RWPE2 (cell line): ENCODE measurements at places on chromosomes 16 and 17.

DNA sequence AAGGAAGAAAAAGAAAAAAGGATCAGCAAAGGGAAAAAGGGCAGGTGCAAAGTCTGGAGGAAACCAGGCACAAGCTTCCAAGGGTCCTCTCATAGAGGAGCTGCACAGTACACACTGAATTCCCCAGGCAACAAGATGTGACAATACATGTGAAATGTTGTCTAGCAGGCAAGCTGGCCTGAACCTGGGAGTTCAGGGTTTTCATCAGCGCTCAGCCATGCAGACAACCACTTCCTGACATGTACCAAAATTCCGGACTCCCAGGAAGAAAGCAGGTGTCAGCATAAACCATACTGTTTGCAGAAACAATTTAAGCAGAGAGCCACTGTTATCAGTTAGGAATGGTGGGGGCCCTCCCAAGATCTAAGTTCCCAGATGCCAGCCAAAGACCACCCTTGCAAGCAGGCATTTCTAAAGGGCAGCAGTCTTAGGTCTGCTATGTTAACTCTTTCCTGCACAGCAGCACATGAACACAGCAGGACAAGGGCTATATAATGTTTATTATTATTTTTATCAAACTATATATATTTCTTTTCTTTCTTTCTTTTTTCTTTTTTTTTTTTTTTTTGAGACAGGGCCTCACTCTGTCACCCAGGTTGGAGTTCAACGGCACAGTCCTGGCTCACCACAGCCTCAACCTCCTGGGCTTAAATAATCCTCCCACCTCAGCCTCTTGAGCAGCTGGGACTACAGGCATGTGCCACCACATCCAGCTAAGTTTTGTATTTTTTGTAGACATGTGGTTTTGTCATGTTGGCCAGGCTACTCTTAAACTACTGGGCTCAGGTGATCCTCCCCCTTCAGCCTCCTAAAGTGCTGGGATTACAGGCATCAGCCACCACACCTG lies 10.1 kb downstream of the TK2 start:
- no peak for DNase-seq

- DNase-seq: no peak
These were observed 87.8 kb downstream of the ZZEF1 start for GRCh38 chr17:4055014-4055413.

- DNase-seq: no peak
These were observed 14.8 kb downstream of the TERB1 start for GRCh38 chr16:66786551-66786950.

GRCh38 chr17:73148540-73149334 lies 16.1 kb upstream of the SSTR2 start:
- DNase-seq: no peak

DNA sequence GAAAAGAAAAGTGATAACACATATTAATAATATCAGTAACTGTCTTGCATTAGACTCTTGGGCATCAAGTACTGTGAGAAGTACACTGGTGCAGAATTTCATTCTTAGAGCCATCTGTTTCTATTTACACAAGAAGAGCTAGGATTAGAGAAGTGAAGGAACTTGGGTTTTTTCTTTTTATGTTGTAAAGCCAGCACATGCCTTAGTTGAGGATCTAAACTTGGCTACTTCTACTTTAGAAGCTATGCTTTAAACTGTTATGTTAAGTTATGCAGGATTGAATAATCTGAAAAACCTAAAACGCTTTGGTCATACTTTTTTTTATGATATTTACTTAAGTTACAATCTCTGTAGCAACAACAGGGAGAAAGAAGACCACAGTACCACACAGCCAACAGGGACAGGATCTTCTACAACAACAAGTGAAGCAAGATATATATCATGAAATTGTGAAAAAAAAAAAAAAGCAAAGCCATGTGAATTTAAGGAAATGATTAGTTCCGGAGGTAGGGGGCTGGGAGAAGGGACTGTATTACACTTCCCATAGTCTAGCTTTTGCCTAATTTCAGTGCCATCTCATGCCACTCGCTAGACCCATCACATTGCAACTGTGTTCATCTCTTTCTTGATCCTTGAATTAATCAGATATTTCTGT lies 305.1 kb upstream of the GOT2 start:
- DNase-seq: no peak

DNA sequence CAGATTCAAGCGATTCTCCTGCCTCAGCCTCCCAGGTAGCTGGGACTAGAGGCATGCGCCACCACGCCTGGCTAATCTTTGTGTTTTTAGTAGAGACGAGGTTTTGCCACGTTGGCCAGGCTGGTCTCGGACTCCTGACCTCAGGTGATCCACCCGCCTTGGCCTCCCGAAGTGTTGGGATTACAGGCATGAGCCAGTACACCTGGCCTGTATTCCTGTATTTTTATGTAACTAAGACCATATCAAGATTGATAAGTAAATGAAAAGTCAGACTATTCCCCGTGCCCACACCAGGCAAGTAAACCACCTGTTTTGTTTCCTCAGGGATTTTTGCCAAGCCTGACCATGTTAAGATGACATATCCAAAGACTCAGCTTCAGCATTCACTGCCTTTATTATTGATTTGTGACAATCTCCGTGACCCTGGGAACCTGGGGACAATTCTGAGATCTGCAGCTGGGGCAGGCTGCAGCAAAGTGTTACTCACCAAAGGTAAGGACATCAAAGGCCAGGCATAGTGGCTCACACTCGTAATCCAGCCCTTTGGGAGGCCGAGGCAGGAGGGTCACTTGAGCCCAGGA lies 5.6 kb downstream of the MRM3 start:
- DNase-seq: no peak

GRCh38 chr17:16453493-16453851 lies 38.1 kb downstream of the TRPV2 start:
- DNase-seq: no peak

GRCh38 chr17:11610999-11611566 lies 12.8 kb downstream of the DNAH9 start:
- no peak for DNase-seq

DNA sequence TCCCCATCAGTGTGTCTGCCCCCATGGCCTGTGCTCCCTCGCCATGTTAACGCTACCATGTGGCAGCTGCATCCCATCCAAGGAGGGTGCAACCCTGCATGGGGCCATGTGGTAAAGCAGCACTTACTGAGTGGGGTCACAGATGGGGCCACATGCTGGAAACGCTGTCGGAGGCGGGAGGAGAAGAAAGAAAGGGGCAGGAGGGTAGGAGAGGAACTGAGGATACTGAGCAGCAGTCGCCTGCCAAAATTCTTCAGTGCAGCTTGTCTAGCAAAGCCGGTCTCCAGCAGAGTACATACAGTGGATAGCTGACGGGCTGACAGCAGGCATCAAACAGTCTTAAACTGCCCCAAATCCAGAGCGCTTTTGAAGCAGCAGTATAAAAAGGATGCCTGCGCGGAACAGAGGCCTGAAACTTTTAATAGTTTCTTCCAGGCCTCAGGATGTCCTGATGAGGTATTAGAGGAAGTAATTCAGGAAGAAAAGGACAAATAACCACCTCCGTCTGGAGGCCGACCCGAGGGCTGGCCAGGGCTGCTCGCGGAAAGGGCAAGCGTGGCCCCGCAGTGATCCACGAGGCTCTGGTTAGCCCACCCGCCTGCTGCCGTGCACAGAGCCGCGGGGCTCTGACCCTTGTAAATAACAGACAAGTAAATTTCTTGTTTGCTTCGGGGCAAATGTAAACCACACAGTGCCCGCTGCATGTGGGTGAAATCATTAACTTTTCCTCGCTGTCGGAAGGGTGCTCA lies 149.0 kb downstream of the CCDC182 start:
- DNase-seq: peak; percentile 56

GRCh38 chr17:8522577-8522976 lies 86.9 kb downstream of the NDEL1 start:
- DNase-seq: no peak

GRCh38 chr17:14933676-14934075 lies 331.4 kb downstream of the PMP22 start:
- DNase-seq: no peak

GRCh38 chr16:79042141-79042540 lies 558.4 kb downstream of the MAF start:
- DNase-seq: no peak

DNA sequence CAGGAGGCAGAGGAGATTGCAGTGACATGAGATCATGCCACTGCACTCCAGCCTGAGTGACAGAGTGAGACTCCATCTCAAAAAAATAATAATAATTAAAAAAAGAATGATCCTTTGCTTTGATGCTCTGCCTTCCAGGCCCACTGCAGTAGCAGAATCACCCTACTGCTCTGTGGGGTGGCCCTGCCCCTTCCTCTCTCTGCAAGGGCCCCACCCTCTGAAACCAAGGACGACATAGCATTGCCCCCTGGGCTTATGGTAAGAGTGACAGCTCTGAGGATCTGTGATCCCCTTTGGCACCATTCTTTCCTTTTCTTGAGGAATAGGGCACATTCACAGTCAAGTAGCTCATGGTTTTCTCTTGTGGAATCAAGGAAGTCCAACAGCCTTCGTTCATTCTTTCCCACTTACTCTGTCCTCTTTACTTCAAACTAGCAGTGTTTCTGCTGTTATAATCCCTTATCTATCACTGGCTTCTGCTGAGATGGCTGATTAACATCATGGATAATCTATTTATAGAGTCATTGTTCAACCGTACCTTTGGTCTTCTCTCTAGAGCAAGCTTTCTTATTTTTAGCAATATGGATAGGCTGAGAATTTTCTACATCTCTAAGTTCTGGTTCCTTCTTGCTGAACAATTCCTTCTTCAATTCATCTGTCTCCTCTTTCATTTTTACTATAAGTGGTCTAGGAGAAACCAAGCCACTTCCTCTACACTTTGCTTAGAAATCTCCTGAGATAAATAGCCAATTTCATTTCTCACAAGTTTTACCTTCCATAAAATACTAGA lies 14.1 kb downstream of the RAD51C start:
- no peak for DNase-seq

DNA sequence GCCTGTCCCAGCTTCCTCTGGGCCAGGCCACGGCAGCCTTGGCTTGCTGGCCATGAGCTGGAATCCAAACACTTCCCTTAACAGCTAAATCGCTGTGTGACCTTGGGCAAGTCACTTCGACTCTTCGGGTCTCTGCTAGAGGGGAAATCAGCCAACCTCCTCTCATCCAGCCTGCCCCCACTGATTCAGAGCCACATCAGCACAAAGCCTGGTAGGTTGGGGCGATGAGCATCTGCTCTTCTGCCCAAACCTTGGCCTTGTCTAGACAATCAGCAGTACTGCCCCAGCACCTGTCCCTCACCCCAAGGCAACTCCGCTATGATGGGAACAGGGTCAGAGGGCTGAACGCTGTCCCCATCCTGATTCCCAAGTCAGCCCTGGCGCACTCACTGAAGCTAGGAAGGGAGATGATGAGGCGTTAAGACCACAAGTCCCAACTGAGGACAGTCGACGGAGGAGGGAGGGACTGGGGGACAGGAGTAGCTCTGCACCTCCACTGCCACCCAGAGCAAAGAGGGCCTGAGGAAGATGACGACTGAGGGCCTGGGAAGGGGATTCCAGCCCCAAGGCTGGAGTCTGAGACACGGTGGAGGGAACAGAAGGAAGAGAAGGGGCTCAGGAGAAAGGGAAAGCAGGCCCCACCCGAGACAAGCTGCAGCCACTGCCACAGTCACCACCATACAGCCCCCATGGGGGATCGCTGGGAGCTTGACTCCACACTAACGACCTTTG lies 1.3 kb downstream of the CLUH start:
- no peak for DNase-seq

DNA sequence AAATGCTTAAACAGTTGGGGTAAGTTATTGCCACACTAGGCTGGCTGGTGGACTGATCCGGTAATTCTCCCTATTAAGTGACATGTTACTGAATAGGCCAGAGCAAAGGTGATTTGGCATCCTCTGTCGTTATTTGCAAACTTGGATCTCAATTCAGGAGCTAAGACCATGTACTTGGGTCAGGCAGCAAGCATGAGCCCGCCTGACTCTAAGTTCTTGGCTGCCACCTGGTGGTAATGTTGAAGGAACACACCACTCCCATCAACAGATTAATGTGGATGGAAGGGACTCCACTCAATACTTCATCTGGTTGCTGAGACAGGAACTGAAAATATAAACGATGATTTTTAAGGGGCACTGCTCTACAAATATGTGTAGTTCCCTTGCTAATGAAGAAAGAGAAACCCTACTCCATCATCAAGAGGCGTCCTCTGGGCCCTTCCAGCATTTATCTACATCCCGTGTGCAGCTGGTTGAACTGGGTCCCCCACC lies 70.8 kb downstream of the EMP2 start:
- DNase-seq: no peak

GRCh38 chr17:19744922-19745757 lies 3.0 kb downstream of the ALDH3A1 start:
- no peak for DNase-seq

DNA sequence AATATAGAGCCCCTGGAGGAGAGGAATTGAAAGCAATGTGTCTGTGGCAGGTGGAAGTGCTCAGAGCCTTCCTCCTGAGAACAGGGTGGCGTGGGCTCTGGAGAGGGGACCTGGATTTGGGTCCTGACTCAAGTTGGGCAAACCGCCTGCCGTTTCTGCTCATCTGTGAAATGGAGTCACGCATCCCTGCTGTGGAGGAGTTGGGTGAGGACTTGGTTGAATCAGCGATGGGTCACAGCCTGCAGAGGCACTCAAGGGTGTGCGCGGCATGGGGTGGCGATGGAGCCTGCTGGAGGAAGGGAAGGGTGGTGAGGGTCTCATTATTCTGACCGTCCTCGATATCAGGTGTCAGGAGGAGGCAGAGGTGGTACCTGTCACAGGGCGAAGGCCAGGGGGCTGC lies 3.1 kb downstream of the ADAD2 start:
- no peak for DNase-seq

DNA sequence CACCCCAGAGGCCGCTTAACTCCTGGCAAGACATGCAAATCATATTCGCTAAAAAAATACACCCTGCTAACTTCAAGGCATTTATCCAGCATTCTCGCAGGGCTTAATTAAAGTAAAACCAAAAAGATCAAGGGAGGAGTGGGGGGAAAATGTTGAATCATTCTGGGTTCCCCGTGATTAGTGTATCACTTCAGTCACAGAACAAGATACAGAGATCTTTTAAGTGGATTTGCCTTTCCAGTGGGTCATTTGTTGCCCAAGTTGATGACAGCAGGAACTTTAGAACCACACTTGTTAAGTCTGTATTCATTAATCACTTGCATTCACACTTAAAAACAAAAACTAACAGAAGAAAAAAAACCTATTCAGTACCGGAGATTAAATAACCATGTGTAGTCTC lies 17.3 kb downstream of the CRYBA1 start:
- no peak for DNase-seq

DNA sequence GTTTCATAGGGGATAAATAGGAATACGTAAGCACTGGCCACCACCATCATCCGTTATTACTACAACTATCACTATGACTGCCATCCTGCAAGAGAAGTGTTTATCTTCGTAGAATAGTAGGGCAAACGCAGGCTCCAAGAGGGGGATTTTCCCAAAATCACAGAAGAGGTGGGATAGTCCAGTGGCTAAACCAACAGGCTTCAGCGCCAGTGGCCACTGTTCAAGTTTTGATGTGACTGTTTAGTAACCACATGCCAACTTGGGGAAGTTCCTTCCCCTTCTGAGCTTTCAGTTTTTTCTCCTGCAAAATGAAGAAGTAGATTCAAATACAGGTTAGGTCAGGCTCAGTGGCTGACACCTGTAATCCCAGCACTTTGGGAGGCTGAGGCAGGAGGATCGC lies 60.7 kb upstream of the GRIN2A start:
- DNase-seq: no peak
